ENCODE measurements at places on chromosomes 12 and 14.

DNA sequence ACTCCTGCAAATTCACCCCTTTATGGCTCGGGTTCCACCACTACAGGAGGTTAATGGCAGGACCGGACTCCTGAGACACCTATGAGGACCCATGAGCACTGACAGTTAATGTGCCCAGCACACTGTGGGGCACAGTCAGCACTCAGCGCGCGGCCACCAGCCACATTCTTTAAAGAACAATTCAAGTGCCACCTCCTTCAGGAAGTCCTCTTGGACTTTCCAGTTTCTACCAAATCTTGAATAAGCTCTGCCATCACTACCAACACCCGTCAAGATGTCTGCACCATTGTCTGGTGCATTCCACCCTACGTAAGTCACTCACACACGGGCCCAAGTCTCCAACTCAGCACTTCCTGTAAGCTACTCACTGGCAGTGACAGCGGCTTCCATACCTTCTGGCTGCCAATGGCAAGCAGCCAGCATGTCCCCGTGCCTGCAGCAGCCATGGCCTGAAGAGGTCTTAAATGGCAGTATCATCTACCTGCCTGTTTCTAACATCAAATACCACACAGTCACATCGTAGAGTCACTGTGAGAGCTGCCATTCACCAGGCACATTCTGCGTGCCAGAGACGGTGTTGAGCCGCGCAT is 48.5 kb downstream of the CDC42BPB start:
- DNase-seq, result no peak

DNA sequence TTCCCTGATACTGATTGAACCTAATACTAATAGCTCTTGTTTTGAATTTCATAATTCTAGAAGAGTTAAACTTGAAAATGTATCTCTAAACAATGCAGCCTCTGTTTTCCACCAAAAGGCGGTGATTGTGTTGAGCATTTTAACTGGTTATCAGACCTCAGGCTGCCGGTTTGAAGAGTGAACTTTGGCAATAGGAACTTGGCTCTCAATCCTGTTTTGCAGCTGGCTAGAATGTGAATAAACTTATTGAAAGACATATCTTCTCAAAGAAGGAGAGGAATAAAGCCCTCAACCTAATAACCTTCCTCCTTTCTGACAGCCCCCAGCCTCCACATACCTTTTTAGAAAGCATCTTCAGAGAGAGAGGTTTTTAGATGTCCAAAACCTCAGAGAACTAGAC is 105.4 kb downstream of the SRGAP1 start:
- DNase-seq, result no peak

DNA sequence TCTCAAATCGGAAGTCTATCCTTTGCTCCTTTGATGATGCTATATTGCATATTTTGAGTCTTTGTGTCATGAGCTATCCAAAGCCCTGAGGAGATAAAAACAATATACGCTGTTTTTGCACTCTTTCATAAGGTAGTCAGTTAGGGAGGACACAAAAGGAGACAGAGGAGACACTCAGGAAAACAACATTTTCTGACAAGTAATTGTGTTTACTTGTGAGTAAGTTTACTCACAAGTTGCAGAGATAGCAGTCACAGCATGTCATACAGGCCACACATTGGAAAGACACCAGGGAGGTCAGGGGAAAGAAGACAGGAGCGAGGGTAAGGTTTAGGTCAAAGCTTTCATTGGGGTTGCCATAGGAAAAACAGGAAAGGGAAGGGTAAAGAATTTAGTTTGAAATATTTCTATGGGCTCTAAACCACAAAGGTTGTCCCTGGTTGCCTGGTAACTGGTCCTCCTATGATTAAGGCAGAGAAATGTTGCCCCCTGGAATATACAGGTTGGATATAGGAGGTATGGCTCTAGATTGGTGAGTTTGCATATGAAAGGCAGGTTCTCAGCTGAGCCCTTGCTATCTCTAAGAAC is 7.4 kb upstream of the GABARAPL1 start:
- no peak for DNase-seq

GRCh38 chr14:23605931-23606585 is 27.5 kb upstream of the JPH4 start:
- no peak for DNase-seq

DNA sequence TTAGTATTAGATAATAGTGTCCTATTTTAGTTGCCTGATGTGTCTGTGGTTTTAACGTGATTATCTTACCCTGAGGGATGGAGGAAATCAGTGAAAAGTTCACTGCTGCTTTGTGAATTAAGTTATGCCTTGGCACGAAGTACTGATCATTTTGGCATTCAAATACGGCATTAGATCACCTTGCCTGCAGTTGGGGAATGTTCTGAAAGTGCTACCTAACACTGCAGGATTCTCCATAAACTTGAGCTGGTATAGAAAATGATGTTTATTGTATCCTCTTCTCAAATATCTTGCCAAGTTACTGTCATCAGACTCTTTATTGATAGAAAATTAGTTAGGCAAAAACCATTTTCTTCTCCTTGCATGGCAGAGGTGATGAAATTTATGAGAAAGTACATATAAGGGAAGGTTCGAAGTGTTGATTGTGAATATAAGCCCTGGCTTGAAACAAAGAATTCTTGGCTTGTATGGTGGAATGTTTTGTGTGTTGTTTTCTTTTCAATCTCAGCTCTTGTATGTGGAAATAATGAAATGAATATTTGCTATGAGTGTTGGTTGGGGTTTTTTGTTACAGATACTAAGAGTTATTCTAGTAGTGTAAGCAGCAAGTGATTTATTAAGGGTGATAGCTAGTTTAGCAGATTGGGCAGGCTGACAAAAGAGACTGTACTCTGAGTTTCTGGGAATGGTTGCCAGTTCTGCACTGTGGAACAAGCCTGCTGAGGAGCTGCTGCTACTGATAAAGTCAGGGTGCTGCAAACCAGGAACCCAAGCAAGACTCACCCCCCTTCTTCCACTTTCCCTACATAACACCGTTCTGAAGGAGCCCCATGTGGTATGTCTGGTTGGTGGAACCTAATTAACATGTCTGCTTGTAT is 448.3 kb downstream of the PCNX1 start:
- no peak for DNase-seq

GRCh38 chr12:120941412-120941811 is 36.9 kb upstream of the HNF1A start:
- DNase-seq, result no peak

GRCh38 chr14:93804654-93805053 is 16.4 kb upstream of the PRIMA1 start:
- DNase-seq, result no peak

- no peak for DNase-seq
These were observed 3.6 kb downstream of the IFI27L2 start for GRCh38 chr14:94125659-94126418.

GRCh38 chr12:25771476-25771875 is 187.0 kb upstream of the RASSF8 start:
- no peak for DNase-seq

- DNase-seq, result no peak
These were observed 391.1 kb downstream of the LRIG3 start for GRCh38 chr12:58529114-58529665.

DNA sequence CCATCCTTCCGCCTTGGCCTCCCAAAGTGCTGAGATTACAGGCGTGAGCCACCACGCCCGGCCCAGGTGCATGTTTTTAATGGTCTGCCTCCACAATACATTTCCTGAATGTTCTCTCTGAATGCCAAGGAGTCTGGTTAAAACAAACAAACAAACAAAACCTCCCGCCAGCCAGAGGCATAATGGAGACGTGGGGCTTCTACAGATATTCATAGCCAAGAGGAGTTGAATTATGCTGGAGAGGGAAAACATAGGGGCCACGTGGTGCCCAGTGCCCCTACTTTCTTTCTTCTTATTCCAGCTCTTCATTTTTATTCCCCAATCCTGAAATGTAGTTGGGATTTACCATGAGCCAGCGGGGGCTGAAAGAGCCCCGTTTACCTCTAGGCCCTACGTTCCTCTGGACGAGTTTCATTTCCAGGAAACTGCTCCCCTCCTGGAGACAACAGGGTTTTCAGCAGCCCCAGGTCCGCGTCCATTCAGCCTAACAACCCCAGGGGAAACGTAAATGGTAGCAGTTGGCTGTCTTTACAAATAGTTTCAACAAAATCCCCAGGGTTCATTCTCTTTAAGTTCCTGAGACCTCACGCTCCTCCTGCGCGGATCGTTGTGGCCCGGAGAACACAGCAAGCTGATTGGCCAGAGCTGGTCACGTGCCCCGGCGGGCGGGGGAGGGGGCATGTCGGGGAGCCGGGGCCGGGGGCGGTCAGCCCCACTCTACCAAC is 108.5 kb upstream of the ESRRB start:
- peak; percentile 55 for DNase-seq

DNA sequence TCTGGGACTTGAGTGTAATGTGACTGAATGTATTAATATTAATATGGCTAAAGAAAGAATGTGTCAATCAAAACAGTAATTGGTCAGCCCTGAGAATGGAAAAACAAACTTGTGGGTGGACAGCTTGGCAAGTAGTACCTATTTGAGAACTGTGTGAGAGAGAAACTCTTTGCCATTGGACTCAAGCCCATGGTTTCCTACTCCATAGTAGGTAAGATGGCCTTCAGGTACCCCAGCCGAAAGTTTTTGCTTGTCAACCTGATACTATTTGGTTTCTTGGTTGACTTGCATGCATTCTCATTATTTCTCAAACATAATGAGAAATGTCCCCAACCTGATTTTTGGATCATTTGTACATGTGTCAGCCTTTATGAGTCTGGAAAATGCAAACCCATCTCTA is 391.1 kb downstream of the MDGA2 start:
- DNase-seq, result no peak

- DNase-seq, result no peak
These were observed 43.5 kb downstream of the FLRT2 start for GRCh38 chr14:85573406-85573805.

DNA sequence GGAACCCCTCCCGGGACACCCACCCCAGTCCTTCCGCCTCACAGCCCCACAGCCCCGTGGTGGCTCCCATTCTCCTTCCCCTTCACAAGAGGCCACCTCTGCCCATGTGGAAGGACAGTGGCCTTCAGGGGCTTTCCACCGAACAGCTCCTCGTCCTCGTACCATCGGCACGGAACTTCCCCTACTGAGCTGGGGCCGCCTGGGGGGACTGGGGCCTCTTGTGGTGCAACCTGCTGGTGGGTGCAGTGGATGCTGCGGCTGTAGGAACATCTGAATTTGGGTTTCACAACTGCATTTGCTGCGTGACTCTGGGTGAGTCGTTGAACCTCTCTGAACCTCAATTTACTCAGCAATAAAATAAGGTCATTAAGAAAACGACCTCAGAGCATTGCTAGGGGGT is 50.9 kb downstream of the RFLNA start:
- DNase-seq, result no peak

DNA sequence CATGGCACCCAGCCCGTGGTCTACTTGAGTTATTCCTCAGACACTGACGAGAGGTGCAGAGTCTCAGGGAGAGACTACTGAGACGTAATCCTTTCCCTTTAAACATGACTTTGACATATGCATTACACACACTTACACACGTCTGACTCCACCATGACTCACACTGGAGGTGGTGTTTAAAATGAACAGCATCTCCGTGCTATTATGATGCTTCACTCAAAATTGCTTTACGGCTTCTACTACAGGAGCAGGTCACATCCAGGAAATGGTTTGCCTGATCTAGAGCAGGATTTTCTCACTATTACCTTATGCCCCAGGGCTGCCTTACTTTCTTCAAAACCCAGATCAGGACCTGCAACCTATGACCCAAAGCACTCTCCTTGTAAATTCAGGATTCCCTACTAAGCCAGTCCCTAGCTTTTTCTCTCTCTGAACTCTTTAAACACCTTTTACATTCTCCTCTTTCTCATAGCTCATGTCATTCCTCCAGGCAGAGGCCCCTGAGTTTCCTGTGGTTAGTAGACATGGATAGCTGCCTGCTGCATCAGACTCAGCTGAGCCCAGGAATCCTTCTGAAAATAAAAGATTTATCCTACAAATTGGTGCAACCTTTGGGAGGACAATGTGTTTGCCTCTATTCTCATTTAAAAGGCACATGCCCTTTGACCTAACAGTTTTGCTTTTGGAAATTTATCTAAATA is 31.2 kb downstream of the TMCC3 start:
- no peak for DNase-seq
